ENCODE measurements at places on chromosomes 3 and 15.
A peak's percentile ranks its signal among the peaks of the same experiment; 100 is the strongest.

DNA sequence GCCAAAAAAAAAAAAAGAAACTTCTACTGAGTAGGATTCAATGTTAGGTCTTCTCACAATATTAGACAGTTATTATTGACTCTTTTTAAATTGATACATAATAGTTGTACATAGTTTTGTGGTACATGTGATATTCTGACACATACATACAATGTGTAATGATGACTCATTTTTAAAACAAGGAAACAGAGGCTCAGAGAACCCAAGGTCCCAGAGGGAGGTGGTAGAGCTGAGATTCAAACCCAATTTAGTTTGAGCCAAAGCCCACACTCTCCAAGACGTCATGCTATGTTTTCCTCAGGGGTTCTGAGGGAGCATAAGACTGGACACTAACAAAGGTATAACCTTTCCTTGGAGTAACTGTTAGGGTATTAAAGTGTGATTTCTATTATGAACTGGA lies 40.6 kb downstream of the MYO5C start:
- DNase-seq = no peak

- DNase-seq = no peak
These were observed 72.9 kb downstream of the TMCC1 start for GRCh38 chr3:129820587-129820986.

DNA sequence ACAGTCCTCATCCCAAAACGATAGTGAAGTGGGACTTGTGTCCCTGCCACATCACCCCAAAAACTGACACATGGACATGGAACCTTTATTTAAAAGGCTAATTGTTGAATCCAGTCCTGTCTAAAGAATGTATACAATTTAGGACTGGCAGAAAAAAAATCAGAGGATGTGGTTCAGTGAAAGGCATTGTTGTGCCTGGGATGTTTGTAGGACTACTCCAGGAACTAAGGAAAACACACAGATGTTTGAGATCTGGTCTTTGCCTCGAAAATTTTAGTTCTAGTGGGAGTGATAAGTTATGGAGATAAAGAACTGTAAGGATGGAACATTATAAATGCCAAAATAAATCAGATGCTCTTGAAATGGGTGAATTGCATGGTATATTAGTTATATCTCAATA lies 27.2 kb downstream of the VGLL4 start:
- no peak for DNase-seq

GRCh38 chr3:195873971-195874370 lies 34.4 kb downstream of the TNK2 start:
- no peak for DNase-seq

- DNase-seq = no peak
These were observed 108.4 kb downstream of the ADAMTSL3 start for GRCh38 chr15:83762367-83762766.

DNA sequence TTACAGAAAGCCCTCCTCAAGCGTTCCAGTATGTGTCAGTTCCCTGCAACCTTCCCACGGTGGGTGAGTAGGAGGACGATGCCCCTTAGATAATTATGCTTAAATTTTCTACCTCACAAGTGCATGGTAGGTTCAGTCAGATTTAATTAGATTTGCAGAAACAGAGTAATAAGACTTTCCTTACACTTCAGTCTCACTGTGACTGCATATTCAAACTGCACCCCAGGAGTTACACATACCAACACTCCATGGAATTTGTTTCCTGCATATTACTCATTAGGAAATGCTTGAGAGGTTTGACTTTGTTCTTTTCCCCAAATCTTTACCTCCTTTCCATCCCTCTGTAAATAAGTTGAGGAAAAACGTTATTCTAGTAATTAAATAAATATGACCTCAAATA lies 108.8 kb downstream of the ARRDC4 start:
- no peak for DNase-seq

DNA sequence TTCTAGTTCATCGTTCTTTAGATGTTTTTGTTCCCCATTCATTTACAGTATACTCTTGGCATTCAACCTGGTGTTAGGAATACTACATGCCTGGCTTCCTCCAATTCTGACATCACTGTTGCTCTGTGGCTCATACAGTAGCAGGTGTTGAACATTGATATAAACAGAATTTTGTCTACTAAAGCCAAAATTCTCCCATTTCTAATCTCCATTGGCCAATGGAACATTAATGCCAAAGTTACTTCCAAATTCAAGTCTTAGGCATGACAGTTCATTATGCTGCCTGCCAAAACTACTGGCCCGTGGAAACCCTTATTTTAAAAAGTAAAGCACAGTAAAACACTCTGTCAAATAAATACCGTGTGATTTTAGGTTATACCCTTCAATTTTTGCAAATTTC lies 368.0 kb downstream of the NAALADL2 start:
- DNase-seq = no peak

DNA sequence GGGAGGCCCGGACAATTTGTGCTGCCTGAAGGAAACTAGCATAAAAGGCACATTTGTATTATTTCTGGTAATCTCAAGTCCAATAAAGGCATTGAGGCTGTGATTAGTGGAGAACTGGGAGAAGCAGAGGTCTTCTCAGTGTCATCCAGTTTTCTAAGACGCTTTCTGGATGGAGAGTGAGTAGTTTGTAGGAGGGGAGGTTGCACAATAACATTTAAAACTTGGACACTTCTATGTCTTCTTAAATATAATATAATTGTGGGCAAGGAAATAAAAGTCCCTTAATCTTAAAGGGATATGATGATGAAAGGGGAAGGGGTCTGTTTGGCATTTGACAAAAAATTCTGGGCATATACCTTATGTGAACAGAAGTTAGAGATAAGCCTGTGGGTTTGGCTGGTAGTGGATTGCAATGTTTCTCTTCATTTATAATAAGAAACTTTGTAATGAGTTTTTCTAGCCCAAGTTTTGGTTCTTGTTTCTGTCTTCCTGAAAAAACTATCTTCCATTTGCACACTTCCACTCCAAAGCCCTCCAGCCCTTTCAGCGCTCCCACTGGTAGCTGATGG lies 291.6 kb upstream of the TGFBR2 start:
- DNase-seq = no peak

DNA sequence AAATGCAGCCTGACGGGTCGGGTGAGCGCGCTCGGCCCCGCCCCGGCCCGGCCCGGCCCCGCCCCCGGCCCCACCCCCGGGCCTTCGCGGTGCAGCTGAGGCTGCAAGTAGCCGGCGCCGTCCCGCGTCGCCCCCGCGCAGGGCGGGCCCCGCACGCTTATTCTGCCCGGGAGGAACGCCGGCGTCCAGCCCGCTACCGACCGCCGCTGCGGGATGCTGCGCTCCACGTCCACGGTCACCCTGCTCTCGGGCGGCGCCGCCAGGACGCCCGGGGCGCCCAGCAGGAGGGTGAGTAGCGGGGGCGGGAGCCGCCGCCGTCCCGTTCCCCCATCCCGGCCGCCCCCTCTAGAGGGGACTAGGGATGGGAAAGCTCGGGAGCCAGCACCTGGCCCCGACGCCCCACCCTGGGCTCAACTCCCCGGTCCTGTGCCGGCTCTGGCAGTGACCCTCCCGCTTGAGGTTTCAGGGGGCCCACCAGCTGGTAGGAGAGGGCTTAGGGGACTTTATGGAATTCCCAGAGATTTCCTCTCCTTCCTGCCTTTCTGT lies at the start of gene MYZAP:
TSS of gene MYZAP (plus strand) at position 83 of the 546 bp plus-strand sequence. CDS start at position 214, 131 bp downstream.
- DNase-seq = peak; percentile 46

GRCh38 chr15:60520825-60521368 lies 42.0 kb upstream of the ICE2 start:
- peak; percentile 61 for DNase-seq

DNA sequence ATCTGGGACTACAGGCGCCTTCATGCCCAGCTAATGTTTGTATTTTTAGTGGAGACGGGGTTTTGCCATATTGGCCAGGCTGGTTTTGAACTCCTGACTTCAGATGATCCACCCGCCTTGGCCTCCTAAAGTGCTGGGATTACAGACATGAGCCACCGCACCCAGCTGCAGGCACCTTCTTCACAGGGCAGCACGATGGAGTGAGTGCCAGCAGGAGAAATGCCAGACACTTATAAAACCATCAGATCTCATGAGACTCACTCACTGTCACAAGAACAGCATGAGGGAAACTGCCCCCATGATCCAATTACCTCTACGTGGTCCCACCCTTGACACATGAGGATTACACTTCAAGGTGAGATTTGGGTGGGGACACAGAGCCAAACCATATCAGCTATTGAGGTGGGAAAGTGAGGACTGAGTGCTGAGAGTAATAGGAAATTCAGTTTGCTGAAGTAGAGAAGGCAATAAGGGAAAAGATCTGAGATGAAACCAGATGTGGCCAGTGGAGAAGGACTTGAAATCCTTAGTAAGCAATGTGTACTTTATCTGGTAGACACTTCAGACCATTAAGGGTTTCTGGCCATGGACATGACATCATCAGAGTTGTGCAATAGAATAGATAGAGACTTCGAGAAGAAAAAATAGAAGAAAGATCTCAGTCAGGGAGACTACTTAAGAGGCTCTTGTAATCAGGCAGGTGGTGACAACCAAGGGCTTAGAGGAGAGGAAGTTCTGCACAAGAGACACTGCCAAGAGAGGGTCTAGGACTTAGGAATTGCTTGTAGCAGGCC lies 18.1 kb upstream of the ATP13A5 start:
- DNase-seq = no peak

- DNase-seq = no peak
These were observed 186.0 kb upstream of the KBTBD8 start for GRCh38 chr3:66812136-66812535.

GRCh38 chr3:56867671-56868070 lies 65.9 kb upstream of the ARHGEF3 start:
- no peak for DNase-seq

GRCh38 chr3:138197058-138197457 lies 10.0 kb downstream of the ARMC8 start:
- no peak for DNase-seq

DNA sequence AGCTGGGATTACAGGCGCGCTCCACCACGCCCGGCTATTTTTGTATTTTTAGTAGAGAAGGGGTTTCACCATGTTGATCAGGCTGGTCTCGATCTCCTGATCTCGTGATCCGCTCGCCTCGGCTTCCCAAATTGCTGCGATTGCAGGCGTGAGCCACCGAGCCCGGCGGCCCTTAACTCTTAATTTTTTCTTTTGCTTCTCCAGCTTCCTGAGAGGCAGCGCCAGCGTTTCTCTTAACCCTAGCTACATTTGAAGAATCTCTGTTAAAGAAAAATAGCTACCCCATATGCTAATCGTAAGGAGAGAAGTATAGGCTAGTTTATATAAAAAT lies 465 bp upstream of the GK5 start:
- DNase-seq = no peak

DNA sequence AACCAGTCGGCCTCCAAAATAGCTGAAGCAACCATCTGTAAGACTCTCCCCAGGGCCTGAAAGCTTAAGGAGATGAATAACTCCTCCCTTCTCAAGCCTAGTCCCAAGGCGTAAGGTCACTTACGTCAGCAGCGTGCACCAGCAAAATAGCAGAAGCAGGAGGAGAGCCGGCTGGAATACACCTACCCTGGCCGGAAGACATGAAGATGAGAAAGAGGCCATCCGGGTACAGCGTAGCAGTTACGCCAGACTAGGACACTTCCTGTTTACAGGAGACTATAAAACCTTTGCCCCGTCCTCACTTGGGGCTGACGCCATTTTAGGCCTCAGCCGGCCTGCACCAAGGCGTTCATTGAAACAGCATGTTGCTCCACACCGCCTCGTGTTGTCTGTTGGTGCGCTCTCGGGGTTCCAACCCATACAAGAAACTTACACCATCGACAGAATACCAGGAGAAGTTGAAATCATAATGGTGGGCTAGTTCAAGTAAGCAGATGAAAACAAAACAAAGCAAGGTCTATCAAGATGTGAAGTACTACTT lies 2.5 kb downstream of the CFAP92 start:
- no peak for DNase-seq

DNA sequence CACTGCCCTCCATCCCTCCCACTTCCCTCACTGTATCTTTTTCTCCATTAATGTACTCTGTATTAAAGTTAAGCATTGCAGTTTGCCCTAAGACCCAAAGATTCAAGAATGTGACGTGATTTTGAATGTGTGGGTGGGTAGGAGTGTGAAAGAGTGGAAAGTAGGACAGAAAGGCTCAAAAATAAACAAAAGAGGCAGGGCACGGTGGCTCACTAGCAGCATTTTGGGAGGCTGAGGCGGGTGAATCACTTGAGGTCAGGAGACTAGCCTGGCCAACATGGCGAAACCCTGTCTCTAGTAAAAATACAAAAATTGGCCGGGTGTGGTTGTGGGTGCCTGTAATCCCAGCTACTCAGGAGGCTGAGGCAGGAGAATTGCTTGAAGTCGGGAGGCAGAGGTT lies 18.4 kb downstream of the TFRC start:
- DNase-seq = no peak

DNA sequence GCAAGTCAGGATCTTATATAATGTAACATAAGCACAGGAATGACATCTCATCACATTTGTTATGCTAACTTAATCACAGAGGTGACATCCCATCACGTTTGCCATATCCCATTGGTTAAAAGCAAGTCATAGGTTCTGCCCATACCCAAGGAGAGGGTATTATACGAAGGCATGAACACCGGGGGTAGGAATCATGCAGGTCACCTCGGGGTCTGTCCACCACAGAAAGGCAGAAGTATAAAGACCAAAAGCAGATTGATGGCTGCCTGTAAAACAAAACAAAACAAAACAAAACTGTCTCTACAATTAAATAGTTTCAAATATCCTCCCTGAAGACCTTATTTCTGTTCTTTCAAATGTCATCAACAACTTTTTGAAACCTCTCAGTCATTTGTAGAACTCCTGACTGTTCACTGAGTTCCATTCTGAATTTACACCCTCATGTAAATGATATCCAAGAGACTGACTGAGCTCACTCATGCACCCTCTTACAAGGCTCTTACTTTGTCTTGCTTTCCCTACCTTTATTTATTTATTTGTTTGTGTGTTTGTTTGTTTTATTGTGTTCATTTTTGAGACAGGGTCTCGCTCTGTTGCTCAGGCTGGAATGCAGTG lies 22.7 kb upstream of the ZNF639 start:
- no peak for DNase-seq

DNA sequence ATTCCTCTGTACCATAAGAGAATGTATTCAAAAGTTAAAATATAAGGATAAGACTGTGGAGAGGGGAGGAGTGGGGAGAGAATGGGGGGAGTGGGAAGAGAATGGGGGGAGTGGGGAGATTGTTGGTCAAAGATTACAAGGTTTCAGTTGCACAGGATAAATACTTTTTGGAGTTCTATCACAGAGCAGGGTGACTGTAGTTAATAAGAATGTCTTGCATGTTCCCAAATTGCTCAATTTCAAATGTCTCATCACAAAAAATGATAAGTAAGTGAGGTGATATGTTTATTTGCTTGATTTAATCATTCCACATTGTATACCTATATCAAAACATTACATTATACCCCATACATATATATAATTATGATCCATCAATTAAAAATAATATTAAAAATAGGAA lies 23.0 kb upstream of the MEF2A start:
- no peak for DNase-seq

DNA sequence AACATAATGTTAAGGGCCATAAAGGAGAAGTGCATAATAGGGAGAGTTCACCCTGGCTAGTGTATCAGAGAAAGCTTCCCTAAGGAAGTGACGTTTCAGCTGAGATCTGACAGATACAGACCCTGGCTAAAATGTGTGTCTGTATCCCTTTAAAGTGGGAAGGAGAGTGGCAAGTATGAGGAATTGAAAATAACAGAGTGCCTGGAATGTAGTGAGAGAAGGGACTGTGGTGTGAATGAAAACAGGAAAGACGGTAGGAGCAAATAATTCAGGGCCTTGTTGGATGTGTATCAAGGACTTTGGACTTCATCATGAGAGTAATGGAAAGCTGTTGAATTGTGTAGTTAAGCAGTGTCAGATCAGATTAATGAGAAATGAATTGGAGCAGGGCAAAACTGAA lies 30.5 kb downstream of the NEO1 start:
- DNase-seq = no peak

- DNase-seq = peak; percentile 2
These were observed 296.8 kb downstream of the DOCK3 start for GRCh38 chr3:50971487-50971924.
